ENCODE measurements at places on chromosomes 16 and 17. TPM values are rescaled to one million over a fixed set of nuclear protein-coding genes. Genes with fewer than 3 reads are reported as not detected.

DNA sequence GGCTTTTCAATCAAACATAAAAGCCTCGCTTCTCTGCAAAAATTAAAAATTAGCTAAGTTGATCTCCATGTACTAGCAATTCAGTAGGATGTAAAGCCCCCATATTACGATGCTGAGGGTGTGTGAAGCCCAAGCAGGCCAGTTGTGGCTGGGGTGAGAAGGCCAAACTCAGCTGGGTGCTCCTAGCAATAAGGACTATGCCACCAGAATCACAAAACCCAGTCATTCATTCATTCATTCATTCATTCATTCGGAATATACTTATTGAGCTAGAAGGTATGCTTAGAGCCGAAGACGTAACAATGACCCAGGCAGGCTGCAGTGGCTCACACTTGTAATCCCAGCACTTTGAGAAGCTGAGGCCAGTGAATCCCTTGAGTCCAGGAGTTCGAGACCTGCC, 3.9 kb upstream of the CRYBA1 start:
- no peak for DNase-seq
- no peak overlapping the region for H3K4me3 ChIP-seq
- no peaks in the 10 kb centered on the region for H3K36me3 ChIP-seq
- peaks cover 1% of the 10 kb centered on the region for H3K4me1 ChIP-seq
- H3K27ac ChIP-seq: no peak overlapping the region

GRCh38 chr16:77897129-77897437, 108.7 kb downstream of the VAT1L start:
- H3K36me3 ChIP-seq: no peaks in the 10 kb centered on the region
- H3K27me3 ChIP-seq: no peaks in the 10 kb centered on the region
- no peak overlapping the region for H3K27ac ChIP-seq
- H3K4me1 ChIP-seq: no peaks in the 10 kb centered on the region
- H3K4me3 ChIP-seq: no peak overlapping the region

GRCh38 chr17:64172510-64172909, 42.6 kb upstream of the ERN1 start:
- peaks cover 7% of the 10 kb centered on the region for H3K4me1 ChIP-seq
- no peaks in the 10 kb centered on the region for H3K27me3 ChIP-seq

- H3K27ac ChIP-seq: no peak overlapping the region
- no peak overlapping the region for H3K4me3 ChIP-seq
- H3K4me1 ChIP-seq: peaks cover 5% of the 10 kb centered on the region
- no peak for DNase-seq
These were observed 893 bp downstream of the IGSF6 start for GRCh38 chr16:21651515-21651914.

- no peaks in the 10 kb centered on the region for H3K27me3 ChIP-seq
- no peak overlapping the region for H3K4me3 ChIP-seq
- peak; percentile 72 for DNase-seq
These were observed 7.4 kb upstream of the TMEM220 start for GRCh38 chr17:10737168-10737622.

ZNF385C gene
- 2.0 TPM for total RNA-seq

TP53TG3D gene
- 0.42 TPM for total RNA-seq

DNA sequence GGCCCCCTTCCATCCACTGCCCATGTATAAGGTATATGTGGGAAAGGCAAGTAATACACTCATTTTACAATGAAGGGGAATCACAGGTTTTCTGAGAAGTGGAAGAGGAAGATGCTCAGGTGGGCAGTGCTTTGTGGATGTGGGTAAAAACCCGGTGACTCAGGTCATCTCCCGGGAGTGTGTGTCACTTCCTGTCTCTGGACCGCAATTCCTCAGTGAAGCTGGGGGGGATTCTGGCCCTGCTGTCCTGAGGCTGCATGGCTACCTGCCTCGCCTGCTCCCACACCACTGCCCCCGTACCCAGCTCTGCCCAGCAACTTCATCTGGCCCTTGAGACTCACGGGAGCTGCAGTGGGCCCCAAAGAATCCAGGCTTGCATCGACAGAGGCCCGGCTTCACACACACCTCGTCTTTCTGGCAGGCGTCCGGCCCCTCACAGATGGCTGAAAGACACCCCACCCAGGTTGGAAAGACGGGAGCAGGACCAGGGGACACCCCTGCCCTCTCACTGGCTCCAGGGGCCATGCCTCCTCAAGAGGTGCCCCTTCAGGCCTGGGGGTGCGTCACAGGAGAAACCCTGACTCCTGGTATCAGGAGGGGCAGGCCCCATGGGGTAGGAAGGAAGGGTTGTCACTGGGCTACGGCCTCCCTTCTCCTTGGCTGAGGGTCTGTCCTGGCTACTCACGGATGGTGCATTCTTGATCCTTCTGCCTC, 882 bp downstream of the SCARF1 start:
- no peak for DNase-seq
- H3K4me1 ChIP-seq: peaks cover 6% of the 10 kb centered on the region
- H3K36me3 ChIP-seq: no peaks in the 10 kb centered on the region
- peak overlapping the region; percentile 12 for H3K4me3 ChIP-seq
- no peak overlapping the region for H3K27ac ChIP-seq
- H3K27me3 ChIP-seq: no peaks in the 10 kb centered on the region

DNA sequence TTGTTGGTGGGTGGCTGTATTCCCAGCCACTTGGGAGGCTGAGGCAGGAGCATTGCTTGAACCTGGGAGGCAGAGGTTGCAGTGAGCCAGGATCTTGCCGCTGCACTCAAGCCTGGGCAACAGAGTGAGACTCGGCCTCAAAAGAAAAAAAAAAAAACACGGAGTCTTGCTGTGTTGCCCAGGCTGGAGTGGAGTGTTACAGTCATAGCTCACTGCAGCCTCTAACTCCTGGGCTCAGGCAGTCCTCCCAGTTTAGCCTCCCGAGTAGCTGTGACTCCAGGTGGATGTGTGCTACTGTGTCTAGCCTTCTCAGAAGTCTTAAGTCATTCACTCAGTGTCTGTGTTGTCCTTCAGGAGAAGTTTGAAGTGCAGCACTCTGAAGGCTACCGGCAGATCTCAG, 27.4 kb downstream of the NDE1 start:
- H3K36me3 ChIP-seq: no peaks in the 10 kb centered on the region
- H3K27ac ChIP-seq: no peak overlapping the region
- no peak overlapping the region for H3K4me3 ChIP-seq
- H3K27me3 ChIP-seq: no peaks in the 10 kb centered on the region
- H3K4me1 ChIP-seq: no peaks in the 10 kb centered on the region
- DNase-seq: no peak

DNA sequence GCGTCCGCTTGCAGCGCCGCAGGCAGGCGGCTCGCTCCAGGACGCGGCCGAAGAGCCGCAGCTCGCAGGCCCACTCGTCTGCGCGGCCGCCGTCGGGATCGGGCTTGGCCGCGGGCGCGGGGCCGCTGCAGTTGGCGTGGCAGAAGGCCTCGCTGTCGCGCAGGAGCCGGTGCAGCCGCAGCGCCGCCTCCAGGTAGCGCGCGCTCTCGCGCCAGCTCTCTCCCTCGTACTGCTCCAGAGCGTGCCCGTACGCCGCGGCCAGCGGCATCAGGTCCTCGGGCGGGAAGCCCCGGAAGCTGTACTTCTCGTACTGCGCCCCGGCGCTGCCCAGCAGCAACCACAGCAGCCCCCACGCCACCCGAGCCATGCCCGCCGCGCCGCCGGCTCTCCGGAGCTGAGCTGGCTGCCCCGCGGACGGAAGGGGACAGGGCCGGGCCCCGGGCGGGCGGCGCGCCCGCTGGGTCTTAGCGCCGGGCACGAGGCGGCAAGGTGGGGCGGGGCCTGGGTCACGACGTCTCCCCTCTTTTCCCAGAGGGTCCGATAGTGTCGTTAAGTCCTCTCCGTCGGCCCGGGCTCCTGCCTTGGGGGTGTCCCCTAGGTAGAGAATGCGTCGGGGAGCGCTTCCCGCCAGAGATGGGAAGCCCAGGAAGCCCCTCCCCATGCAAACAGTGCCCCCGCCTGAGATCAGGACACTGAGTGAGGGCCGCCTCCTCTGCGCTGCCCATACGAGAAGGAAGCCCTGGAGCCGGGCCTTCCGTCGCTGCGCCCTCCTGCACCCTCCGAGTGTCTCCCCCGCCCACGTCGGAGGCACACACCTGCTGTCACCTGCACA, at the start of gene P3H4:
Gene P3H4 (minus strand): TSS at position 401 of the 832 bp plus-strand sequence. CDS start 34 bp downstream, at position 367.
- peak within 1 kb of the TSS; percentile 67 for H3K27ac ChIP-seq
- H3K4me1 ChIP-seq: peaks cover 8% of the 10 kb centered on the region
- no peaks in the 10 kb centered on the region for H3K36me3 ChIP-seq
- H3K4me3 ChIP-seq: peak within 1 kb of the TSS; percentile 86
- DNase-seq: peak; percentile 75
- H3K27me3 ChIP-seq: no peaks in the 10 kb centered on the region

- H3K36me3 ChIP-seq: no peaks in the 10 kb centered on the region
- H3K27me3 ChIP-seq: no peaks in the 10 kb centered on the region
- no peak overlapping the region for H3K27ac ChIP-seq
- no peaks in the 10 kb centered on the region for H3K4me1 ChIP-seq
- DNase-seq: no peak
These were observed 25.6 kb downstream of the METTL9 start for GRCh38 chr16:21625026-21625425.

- no peak overlapping the region for H3K4me3 ChIP-seq
- H3K4me1 ChIP-seq: no peaks in the 10 kb centered on the region
- H3K27me3 ChIP-seq: no peaks in the 10 kb centered on the region
These were observed 35.3 kb downstream of the B9D1 start for GRCh38 chr17:19327031-19327783.

DNA sequence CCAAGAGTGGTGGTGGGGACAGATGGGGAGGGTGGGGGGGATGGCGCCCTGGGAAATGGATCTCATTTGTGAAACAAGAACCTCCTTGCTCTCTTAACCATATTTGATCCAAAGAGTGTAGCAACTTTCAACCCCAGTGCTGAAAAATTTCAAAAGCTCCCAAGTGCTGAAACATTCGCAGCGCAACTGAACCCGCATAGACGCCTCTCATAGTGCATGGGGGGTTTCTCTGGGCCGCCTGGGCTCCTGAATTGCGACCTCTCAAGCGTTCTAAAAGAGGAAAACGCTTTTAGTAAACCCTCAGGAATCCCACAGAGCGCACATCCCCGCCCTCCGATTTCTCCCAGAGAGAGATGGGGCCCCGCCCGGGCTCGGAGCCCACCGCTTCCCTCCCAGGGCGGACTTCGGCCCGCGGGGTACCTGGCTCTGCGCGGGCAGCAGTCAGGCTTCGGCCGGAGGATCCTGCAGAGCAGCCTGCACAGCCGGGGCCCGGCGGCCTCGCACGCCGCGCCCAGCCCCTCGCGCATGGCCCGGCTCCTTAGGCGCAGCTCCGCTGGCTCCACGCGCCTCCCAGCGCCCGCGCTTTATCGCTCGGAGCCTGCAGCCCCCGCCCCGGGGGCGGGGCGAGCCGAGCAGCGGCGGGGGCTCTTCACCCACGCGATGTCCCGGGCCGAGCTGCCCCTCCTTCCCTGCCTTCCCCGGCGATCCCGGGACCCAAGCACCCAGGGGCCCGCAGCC, 7.0 kb downstream of the NOS2 start:
- H3K4me1 ChIP-seq: peaks cover 5% of the 10 kb centered on the region
- peak; percentile 66 for DNase-seq
- H3K27ac ChIP-seq: no peak overlapping the region

PIPOX gene
- total RNA-seq: 2.1 TPM

DNA sequence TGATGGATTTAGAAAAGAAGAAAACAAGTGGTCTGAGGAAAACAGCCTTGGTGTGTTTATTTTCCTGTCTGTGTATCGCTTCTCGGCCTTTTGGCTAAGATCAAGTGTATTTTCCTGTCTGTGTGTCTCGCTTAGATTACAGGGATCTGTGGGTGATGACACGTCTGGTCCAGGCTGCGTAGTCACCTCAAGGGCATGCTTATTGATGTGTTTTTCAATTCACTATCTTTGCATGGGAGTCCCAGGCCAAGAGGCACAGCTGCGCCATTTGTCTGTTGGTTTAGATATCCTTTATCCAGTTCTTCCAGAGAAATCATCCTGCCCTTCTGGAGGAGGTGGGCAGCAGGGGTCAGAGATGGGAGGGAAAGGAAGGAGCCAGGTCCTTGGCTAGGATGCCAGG, 47.1 kb upstream of the STH start:
- H3K4me3 ChIP-seq: no peak overlapping the region
- H3K27ac ChIP-seq: no peak overlapping the region
- no peaks in the 10 kb centered on the region for H3K36me3 ChIP-seq
- H3K4me1 ChIP-seq: peaks cover 2% of the 10 kb centered on the region

DNA sequence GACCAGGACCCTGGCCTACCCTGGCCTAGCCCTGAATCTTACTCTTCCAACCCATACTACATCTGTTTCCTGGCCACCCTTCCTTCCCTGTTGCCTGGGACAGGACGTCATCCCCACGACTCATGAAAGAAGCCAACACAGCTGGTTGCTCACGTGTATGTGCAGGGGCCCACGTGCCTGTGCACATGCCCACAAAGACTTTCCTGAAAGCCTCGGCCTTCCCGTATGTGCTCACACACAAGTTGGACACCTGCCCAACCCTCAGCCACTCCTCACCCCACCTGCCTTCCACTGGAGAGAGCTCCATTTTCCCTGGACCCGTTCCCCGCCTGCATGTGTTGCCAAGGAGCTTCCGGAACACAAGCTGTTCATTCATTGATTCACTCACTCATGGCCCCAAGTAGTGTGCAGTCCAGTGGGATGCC, 7.0 kb downstream of the PLXDC1 start:
- no peaks in the 10 kb centered on the region for H3K27me3 ChIP-seq
- H3K36me3 ChIP-seq: no peaks in the 10 kb centered on the region
- H3K27ac ChIP-seq: no peak overlapping the region
- no peak overlapping the region for H3K4me3 ChIP-seq
- H3K4me1 ChIP-seq: no peaks in the 10 kb centered on the region

RASD1 gene
- 24.1 TPM for total RNA-seq

DNA sequence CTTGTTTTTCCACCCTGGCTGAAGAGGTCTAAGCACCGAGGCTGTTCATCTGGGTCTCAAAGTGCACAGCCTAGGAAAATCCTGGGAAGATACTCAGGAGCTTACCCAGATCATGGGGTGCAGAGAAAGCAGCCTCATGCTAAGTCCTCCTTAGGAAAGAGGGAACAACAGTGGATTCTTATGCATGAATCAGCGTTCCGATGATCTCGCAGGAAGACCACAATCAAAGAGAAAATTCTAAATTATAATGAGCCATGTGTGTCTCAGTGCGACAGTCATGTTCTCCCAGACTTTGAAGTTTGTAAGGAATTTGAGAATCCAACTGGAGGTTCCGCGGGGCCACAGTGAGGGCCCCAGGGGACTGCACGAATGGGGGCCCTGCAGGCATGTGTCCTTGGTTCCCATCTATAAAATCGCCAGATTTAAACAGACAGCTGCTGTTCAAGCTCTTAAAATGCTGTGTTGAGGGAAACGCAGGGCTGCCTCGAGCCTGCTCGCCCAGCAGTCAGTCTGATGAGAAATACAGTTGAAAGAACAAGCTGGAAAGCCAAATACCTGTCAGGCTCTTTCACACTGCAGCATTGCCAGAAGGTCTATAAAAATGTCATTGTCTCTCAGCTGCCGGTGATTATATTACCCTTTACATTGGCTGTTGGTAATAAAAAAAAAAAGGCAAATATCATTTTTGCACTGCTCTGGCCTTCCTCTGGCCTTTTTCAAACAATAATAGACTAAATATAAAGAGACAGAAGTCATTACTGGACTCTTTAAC, 152.1 kb downstream of the PMP22 start:
- no peak overlapping the region for H3K4me3 ChIP-seq
- DNase-seq: no peak
- H3K36me3 ChIP-seq: no peaks in the 10 kb centered on the region
- H3K27me3 ChIP-seq: no peaks in the 10 kb centered on the region
- no peaks in the 10 kb centered on the region for H3K4me1 ChIP-seq
- H3K27ac ChIP-seq: no peak overlapping the region

CDR2L gene
- total RNA-seq: 8.0 TPM

SEPHS2 gene
- 25.6 TPM for total RNA-seq

CCDC154 gene
- 1.5 TPM for total RNA-seq

Measured in ovary (tissue), 10 donors.